ENCODE measurements at places on chromosomes 12 and 14.

- DNase-seq = no peak
These were observed 219.5 kb upstream of the OTX2 start for GRCh38 chr14:57029620-57030253.

DNA sequence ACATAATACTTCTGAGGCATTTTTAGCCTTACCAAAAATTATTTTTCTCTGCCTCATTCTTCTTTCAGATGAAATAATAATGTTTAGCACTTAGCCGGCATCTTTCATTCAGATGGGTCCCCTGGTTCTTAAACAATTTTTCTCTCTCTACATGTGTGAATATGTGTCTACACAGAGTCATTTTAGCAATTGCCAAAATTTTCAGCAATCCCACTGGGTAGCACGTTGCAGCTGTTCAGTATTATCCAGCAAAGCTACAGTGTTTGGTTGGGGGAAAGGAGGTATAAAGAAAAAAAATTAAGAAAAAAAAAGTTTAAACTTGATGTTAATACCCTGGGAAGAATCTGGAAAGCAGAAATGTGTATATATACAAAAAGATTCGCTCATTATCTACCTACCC, 160.5 kb upstream of the TRHDE start:
- no peak for DNase-seq

DNA sequence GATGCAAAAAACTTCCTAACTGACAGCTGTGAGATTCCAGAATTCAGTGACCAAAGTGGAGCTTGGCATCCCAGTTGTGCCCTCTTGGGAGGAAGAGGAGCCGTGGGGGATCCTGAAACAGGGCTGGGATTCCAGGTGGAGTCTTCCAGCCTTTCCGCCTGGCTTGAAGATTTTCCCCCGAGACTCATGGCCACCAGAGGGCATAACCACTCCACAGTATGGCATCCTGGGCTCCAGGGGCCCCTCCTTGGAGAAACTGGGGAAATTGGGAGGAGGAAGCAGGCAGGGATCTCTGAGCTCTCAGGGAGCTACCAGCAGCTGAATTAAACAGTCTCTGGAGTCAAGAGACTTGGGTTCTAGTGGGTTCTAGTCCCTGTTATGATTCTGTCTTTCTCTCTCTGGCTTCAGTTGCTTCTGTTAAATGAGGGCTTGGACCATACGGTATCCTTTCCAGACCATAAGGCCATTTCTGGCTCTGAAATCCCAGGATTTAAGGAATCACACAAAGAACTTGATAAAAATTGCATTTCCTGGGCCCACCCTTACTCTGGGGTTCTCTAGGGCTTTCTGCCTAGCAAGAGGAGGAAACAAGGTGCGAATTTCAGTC, 2.6 kb upstream of the TAMALIN start:
- peak; percentile 61 for DNase-seq

DNA sequence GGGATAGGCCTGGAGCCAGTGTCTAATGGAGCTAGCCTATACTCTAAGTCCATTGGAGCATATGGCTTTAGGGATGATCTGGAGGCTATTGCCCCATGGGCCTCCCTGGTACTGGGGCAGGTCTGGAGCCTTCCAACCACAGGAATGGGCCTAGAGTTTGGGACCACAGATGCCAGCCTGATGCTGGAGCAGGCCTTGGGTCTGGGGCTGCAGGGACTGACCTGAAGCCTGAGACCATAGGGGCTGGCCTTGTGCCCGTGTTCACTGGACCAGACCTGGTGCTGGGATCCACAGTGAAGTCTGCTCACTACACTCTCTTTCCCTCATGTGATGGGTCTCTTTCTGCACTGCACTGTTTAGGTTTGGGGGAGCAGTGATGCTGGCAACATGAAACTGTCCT, 95.0 kb downstream of the KLHL28 start:
- DNase-seq = no peak

DNA sequence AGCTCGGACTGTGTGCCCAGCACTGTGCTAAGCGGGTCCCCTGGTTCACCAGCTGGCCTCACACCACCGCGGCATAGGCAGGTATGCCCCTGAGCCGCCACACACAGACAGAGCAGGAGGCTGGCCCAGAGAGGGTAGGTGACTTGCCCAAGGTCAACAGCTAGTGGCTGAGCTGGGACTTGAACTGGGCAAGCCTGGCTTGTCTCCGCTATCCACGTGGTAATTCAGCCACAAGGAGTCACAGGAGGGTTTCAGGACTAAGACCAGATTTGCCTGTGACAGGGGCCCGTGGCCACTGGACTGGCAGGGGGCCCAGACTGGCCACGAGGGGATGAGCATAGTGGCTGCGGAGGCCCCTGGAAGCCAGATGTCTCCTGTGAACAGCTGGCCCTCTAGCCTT, 47.7 kb downstream of the NCOR2 start:
- DNase-seq = no peak

- no peak for DNase-seq
These were observed 63.4 kb upstream of the CSRP2 start for GRCh38 chr12:76942267-76942666.

- no peak for DNase-seq
These were observed 61.3 kb downstream of the CRADD start for GRCh38 chr12:93738199-93739058.

- DNase-seq = no peak
These were observed 26.3 kb upstream of the TC2N start for GRCh38 chr14:91893669-91894068.
